G401 (cell line): ENCODE measurements at places on chromosomes 3 and 15.

DNA sequence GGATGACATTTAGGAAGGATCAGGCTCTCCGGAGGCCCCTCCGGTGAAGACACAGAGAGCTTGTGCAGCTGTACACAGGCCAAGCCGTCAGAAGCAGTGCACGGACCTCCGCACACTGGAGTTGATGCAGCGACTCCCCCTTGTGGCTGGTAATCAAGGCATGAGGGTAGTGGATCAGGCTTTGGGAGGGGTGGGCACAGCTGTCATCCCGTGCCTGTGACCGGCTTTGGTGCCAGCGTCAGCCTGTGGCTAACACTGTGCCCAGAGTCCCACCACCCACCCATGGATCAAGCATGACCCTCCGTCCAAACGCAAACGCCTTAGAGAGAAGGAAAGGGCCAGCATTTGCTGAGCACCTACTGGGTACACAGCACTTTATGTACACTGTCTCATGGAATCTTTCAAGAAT is 8.2 kb upstream of the GRIP2 start:
- DNase-seq, result peak; percentile 50

GRCh38 chr3:135460273-135460672 is 505.3 kb upstream of the PPP2R3A start:
- no peak for DNase-seq

GRCh38 chr15:85116925-85117646 is 135.4 kb downstream of the PDE8A start:
- no peak for DNase-seq

DNA sequence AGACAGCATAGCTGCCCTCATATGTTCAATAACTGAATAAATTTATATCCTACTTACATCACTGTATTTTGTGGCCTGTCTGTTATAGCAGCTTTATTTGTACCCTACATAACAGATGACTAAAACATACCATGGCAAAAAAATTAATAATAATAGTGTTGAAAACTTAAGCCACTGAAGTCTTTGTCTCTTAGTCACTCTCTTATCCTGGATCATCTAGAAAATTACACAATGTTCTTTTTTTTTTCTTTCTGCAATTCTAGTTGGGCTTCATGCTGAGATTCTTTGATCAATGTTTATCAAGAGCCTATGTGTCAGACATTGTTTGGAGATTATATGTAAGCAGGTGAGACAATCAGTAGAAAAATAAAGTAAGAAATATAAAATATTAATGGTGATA is 519.3 kb upstream of the ARPP21 start:
- DNase-seq, result no peak

GRCh38 chr3:59424268-59425010 is 374.6 kb upstream of the CFAP20DC start:
- DNase-seq, result peak; percentile 2

DNA sequence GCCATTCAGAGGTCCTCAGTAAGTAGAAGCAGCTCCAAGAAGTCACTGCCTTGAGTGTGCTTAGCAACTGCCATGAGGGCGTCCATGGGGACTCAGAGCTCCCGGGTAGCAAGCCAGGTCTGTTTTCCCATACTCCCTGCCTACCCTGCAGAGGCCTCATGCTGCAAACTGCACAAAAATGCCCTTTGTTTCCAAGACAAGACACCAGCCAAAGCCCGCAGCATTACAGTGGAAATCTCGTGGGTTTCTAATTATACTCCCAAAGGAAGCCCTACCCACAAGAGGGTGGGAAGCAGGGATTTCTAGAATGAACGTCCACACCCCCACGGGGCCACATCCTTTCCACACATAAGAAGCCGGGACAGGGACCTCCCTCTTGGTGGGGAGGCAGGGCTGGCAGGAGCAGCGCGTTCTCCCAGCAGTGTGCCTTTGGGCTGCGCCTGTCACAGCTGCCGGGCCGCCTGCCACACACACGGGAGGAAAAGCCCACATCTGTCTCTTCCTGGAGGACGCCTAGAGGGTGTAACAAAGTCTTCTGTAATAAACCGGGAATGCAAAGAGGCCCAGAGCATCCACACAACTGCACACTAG is 31.1 kb downstream of the FAM174B start:
- DNase-seq, result no peak

DNA sequence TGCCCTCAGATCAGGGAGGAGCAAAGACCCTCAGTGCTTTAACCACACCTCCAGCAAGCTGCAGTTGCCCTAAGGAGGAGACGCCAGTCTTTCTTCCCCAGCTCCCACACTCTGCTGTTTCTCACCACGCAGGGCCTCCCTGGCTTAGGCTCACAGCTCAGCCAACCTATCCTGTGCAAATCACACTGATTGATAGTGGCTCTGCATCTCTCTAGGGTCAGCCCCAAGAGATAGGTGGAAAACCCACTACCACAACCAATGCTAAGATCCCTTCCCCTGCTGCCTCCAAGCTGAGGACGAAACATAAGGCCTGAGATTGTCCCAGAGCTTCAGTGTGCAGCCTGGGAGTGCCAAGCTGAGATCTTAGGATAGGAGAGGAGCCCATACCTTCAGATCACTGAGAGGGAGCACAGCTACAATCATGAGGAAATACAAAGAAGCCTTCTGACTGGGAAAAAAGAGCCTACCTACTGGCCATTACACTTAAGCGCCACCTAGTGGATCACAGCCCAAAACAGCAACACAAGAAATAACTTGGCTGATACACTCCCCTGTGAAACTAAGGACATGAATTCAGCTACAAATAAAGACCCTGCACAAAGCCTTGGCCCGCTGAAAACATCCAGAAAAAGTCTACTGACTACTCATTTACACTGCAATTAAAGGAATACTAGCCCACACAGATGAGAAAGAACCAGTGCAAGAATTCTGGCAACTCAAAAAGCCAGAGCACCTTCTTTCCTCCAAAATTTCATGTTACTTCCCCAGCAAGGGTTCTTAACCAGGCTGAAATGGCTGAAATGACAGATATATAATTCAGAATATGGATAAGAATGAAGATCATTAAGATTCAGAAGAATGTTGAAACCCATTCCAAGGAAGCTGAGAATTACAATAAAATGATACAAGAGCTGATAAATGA is 271.5 kb upstream of the DCBLD2 start:
- DNase-seq, result peak; percentile 19
